ENCODE measurements at places on chromosomes 3 and 15. TPM values are rescaled to one million over a fixed set of nuclear protein-coding genes. Genes with fewer than 3 reads are reported as not detected.

Gene GNAT1
- not detected for polyA plus RNA-seq

Gene CMSS1
- polyA plus RNA-seq: 14.7 TPM

DNA sequence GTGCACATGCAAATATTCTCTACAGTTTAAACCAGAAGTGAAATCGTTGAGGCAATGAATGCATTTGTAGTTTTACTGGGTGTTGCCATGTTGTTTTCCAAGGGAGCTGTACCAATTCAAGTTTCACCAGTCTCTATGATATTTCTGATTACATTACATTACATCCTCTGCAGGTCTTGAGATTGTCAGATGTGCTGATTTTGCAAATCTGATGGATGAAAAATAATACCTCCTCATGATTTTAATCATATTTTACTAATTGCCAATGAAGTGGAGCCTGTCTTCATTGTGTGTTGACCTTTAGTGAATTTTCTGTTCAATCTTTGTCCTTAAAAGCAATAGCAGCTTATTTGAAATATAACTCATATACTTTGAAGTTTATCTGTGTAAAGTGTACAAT, 282.4 kb downstream of the NR2F2 start:
- DNase-seq: no peak

- DNase-seq: no peak
Observed at GRCh38 chr3:45794177-45794560, 2.2 kb downstream of the SLC6A20 start.

- no peak for DNase-seq
Observed at GRCh38 chr15:75034615-75035014, 11.2 kb downstream of the PPCDC start.
